ENCODE measurements at places on chromosomes 6 and 20.

DNA sequence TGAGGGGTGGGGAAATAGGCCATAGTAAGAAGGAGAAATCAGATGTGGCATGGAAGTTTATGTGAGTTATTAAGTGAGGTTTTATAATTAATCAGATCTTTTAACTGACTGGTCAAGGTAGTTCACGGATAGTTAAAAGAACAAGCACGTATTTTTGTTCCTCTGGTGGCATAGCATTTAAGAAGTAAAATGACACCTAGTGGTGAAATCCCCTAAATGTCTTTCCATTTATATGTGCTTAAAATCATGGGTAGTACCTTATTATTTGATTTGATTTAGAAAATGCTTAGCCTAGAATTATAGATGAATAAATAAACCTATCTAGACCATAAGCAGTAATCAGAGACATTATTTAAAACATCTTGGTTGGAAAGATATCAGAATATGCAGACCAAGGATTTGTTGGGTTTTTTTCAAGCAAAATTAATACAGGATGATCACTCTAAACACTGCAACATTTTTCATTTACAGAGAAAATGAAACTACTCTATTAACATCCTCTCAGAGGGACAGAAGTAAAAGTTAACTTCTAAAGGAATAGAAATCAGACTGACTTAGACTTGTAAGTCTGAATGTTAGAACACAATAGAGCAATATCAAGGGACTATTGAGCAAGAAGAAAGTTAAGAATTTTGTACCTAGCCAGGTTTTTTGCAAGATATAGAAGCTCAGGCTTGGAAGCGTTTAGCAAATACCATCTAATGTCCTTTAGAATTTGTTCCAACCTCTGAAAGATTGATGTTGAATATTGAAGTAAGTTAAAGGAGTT is 81.1 kb downstream of the STXBP5 start:
- DNase-seq, result peak; percentile 20

GRCh38 chr6:33979750-33980149 is 166.1 kb downstream of the GRM4 start:
- no peak for DNase-seq

- no peak for DNase-seq
These were observed 27.6 kb downstream of the MRAP2 start for GRCh38 chr6:84061174-84061573.

- no peak for DNase-seq
These were observed 60.7 kb upstream of the SHLD1 start for GRCh38 chr20:5689463-5689862.

GRCh38 chr6:43856005-43856765 is 86.2 kb downstream of the VEGFA start:
- no peak for DNase-seq

DNA sequence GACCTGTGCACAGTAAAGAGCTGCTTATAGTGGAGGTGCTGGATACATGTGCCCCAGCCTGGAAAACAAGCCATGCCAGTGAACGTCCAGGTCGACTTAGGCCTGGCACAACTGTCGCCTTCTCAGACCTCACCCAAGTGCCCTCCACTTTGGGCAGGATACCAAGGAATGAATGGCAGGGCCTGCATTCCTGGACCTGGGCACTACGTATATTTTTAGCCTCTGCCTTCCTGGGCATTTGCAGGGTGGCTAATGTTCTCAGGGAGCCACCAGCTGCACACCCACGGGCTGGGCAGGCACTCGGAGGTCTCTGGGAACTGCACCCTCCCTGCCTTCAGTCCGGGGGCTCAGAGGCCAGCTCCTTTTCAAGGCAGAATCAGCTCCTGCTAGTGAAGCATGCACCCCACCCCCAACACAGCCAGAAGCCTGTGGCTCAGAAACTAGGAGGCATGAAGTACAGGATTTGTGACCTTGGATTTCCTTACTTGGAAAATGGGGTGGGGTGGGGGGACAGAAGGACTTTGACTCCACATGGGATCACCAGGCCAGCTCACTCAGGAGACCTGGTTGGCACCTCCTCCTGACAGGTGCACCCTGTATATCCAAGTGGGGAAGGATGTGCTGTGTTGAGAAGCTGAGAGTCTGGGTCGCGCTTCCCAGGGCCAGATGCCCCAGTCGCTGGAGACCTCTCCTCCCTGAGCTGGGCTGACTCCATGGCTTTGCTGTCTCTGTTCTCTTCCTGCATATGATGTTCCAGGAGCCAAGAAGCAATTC is 2.5 kb upstream of the LSM14B start:
- no peak for DNase-seq

Data from muscle of back (tissue), 13 donors.